Small intestine (tissue), 16 donors: ENCODE measurements at places on chromosomes 12 and 14.

GRCh38 chr14:70237710-70238109 lies 49.0 kb upstream of the SLC8A3 start:
- DNase-seq, result no peak

DNA sequence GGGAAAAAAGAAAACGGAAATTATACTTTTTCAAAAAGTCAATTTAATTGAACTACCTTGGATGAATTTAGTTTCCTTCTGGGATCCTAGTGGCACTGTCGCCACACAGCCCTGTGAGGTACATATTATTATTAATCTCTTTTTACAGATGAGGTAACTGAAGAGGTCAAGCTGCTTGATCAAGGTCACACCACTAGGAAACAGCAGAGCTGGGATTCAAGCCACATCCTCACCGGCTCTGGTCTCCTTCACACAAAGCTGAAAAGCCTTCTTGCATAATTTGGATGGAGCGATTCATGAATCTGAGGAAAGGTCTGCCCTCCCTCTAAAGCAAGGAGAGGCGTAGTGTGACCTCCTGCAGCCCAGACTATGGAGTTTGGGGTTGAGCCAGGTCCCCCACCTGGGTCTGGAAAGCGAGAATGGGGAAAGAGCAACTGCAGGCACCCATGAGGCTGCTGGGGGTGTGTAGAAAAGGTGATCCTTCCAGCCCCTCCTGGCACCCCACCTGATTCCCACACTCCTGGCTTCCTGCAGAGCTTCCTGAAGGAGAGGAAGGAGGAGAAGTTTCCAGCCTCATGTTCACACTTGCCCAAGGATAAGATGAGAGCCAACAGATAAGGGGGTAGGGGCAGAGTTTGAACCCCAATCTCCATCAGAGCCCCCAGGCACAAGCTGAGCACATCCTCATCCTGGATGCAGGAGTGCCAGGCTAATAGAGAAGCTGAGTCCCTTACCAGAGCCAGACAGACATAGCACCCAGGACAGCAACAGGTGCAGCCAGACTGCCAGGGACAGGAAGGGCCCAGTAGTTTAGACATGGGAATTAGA lies 3.9 kb upstream of the KRT79 start:
- no peak for DNase-seq

DNA sequence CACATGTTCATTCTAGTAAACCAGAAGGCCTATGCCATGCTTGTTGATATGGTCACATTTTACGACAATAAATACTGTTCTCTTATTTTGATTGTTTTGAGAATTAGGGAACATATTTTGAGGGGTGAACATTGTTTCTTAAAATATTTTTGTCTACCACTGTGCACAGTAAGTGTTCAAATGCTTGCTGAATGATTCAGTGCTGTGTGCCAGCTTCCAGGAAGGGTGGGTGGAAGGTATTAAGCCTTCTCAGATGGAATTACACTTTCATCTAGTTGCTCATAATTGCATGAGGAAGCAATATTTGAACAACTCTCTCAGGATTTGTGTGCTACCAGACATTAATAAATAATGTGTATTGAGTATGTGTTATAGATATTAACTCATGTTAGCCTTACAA lies 15.5 kb upstream of the TMX1 start:
- DNase-seq, result no peak

DNA sequence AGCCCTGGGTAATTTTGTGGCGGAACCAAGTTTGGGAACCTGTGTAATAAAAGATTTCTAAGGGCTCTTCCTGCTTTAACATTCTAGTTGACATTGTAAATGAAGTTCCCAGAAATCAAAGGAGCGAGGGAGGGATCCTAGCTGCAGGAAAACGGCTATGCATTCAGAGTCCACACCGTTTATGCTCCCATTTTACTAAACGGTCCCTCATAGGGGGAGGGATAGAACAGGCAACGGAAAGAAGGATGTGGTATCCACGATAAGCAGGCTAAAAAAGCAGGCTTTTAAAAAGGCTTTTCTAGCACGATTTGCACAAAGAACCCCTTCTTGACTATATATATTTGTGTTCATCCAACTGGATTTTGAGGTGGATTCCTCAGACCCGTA lies 559 bp downstream of the SYNJ2BP start:
- DNase-seq, result peak; percentile 28

- no peak for DNase-seq
Observed at GRCh38 chr12:54428050-54429013, 9.3 kb upstream of the ITGA5 start.

GRCh38 chr14:90193925-90194324 lies 62.4 kb upstream of the PSMC1 start:
- peak; percentile 22 for DNase-seq

GRCh38 chr12:14950421-14950820 lies 11.0 kb downstream of the ARHGDIB start:
- no peak for DNase-seq

DNA sequence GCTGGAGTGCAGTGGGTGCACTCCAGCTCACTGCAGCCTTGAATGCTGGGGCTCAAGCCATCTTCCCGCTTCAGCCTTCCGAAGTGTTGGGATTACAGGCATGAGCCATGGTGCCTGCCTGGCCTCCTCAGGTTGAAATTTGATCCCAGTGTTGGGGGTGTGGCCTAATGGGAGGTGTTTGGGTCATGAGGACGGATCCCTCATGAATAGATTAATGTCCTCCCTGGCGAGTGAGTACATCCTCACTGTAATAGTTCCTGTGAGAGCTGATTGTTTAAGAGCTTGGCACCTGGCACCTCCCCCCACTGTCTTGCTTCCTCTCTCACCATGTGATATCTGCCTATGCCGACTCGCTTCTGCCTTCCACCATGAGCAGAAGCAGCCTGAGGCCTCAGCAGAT lies 84.7 kb downstream of the TSPAN9 start:
- no peak for DNase-seq

- DNase-seq, result no peak
Observed at GRCh38 chr14:97723819-97724218, 926.6 kb downstream of the VRK1 start.

DNA sequence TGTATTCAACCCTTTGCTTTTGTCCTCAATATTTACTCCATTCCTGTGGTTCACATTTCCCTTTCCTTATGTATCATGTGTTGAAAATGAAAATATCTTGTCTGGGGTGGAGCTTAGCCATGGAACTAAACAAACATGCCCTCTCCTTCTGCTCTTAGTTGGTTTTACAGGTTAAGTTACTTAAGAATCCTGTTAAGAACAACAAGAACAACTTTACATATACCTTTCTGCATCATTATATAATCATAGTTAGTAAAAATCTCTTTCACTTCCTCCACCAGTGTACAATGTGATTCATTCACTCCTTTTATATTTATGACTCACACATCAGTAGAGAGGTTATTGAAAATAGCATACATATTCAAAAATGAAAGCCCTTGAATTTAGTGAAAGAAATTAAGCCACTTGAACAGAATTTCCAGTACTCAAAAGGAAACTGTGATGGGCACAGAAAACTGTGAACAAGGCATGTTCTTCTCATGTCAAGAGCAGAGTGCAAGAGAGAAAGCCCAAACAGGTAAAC lies 307.7 kb downstream of the CCDC91 start:
- DNase-seq, result peak; percentile 26

DNA sequence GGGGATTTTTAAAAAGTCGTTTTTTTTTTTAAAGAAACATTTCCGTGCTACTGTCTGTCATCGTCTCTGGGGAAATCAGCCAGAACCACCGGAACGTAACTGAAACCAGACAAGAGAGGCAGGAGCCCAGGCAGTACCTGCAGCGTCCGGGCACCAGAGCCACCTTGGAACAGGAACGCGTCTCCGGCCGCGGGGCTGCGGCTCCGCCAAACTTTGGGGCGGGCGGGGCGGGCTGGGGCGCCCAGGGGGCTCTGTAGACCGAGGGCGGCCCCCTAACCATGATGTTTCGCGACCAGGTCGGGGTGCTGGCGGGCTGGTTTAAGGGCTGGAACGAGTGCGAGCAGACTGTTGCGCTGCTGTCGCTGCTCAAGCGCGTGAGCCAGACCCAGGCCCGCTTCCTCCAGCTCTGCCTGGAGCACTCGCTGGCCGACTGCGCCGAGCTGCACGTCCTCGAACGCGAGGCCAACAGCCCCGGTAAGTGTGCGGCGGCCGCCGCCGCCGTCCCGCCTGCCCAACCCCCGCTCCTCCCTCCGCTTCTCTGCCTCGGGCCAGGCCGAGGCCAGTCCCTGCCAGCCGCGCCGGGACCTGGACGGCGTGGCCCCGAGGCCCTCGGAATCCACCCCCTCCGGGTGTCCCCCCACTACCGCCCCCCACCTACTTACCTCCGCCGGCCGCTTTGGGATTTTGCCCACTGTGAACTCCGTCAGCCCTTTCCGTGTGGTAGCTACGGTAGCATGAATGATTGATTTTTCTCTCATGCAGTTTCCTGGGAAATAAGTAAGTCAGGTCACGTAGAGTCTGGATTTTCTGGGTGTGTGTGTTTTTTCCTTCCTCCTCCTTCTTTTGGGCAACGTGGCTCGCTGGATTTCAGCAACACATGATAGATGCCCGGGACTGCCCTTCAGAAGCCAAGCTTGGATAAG lies 972 bp downstream of the SAMD4A start:
- peak; percentile 33 for DNase-seq

- DNase-seq, result no peak
Observed at GRCh38 chr12:104768033-104768432, 190.1 kb downstream of the SLC41A2 start.

DNA sequence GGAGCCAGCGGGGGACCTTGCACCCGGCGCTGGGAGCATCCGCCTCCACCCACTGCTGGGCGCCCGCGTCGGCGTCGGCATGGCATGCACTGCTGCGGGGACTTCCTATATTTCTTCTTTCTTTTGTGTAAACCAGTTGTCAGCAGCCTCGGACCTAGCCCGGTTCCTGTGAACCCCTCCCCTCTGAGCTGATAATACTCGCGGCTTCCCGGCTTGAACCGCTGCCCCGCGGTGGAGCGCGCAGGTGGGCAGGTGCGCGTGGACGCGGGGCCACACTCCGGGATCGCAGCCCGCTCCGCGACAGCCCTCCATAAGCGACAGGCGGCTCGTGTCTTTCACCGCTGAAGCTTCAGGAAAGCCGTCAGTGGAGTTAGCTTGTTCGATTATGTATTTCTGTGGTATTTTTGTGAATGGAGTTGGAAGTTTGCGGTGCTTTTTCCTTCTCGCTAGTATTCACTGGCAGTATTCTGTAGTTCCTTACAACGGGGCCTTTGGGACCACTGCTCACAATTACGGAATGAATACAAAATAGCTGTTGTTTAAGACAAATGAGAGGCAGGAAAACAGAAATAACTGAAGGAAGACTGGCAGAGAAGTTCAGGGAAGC lies 870 bp downstream of the BMAL2 start:
- peak; percentile 53 for DNase-seq

DNA sequence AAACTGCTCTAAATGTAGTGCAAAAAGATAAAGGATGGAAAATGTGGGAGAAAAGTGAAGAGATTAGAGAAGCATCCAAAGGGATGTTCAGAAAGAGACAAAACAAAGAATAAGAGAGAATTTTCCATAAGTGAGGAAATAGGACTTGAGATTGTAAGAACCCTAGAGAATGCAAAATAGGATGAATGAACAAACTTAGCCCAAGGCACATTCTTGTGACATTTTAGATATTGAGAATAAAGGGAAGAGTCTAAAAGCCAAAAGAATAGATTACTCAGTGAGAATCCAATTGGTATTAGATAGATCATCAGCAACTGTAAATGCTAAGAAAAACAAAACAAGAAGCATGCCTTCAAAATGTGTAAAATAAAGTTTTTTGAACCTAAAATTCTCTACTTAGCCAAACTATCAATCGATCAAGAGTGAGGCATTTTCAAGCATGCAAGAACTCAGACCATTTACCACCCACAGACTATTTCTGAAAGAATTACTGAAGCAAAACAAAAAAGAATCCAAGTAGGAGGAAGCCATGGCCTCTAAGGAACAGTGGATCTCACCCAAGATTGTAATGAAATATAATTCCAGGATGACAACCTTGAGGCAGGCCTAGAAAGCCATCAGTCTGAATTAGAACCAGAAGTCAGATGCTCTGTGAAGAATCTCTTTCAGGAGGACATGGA lies 33.5 kb downstream of the DYRK2 start:
- DNase-seq, result no peak

DNA sequence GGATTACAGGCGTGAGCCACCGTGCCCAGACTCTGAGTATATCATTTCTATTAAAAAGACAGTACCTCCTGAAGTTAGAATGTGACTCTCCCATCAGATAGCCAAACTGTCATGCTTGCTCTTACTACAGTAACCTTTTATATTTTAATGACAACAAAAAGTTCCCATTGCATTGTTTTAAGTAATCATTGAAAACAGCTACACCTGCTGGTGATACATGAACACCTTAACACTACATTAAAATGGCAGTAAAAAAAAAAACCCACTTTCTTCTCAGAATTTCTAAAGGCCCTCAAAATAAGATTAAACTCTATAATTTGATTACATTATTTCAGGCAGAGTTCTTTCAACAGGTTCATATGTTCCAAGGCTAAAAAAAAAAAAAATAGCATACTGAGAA lies 76.7 kb downstream of the SH2B3 start:
- no peak for DNase-seq

DNA sequence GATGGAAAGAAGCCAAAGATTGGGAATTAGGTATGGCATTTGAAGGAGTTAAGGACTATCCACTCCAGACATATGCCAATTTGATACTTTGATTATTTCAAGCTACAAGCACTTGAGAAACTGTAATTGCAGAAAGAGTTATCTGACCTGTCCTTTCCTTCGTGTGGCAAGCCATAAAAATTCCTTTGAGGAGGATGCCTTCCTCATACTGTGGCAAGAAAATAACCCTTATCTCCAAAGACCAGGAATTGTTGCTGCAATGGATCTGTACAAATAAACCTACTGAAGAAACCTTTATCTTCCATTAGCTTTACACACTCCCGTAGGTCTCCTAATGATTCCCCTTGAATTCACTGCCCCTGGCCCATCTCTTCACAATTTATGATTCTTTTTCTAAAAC lies 165.1 kb upstream of the AMIGO2 start:
- no peak for DNase-seq

GRCh38 chr12:9132008-9132535 lies 16.4 kb upstream of the A2M start:
- peak; percentile 43 for DNase-seq

- no peak for DNase-seq
Observed at GRCh38 chr14:77286576-77286975, 15.6 kb upstream of the NGB start.

GRCh38 chr14:31080056-31080455 lies 53.9 kb upstream of the STRN3 start:
- DNase-seq, result peak; percentile 34

- peak; percentile 52 for DNase-seq
Observed at GRCh38 chr14:77039285-77040058, 11.0 kb upstream of the IRF2BPL start.

DNA sequence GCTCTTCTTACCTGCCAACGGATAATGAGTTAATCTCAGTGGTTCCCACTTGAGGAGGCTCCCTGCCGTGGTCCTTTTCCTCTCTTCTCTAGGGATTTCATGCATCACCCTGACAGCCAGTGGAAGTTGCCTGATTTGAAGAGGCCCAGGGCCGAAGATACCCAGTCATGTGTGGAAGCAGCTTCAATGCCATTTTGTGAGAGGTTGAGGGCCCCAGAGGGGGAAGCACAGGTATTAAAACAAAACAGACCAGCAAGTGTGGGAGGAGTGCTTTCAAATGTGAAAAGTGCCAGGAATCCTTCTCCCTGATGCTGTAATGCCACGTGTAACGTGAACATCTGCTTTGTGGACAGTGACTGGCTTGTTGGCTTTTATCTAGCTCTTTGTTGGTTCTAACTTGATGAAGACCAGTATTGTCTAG lies 1.5 kb downstream of the TCP11L2 start:
- DNase-seq, result peak; percentile 42
